ENCODE measurements at places on chromosomes 2 and 18. TPM values are rescaled to one million over a fixed set of nuclear protein-coding genes. Genes with fewer than 3 reads are reported as not detected.

GRCh38 chr2:191070276-191070675, 56.3 kb upstream of the STAT1 start:
- DNase-seq: no peak

GRCh38 chr2:32262105-32262504, 2.6 kb downstream of the NLRC4 start:
- no peak for DNase-seq

- DNase-seq: no peak
These were observed 528 bp upstream of the ATG16L1 start for GRCh38 chr2:233250985-233251305.

Gene ITPRIPL1
- 28.0 TPM for total RNA-seq

- DNase-seq: no peak
These were observed 449.3 kb downstream of the SLC4A3 start for GRCh38 chr2:220076734-220077133.

- DNase-seq: no peak
These were observed 5.3 kb upstream of the PLB1 start for GRCh38 chr2:28490558-28490957.

Gene GNAL
- 1.6 TPM for total RNA-seq

- no peak for DNase-seq
These were observed 111.6 kb downstream of the DTNA start for GRCh38 chr18:34821669-34822210.

DNA sequence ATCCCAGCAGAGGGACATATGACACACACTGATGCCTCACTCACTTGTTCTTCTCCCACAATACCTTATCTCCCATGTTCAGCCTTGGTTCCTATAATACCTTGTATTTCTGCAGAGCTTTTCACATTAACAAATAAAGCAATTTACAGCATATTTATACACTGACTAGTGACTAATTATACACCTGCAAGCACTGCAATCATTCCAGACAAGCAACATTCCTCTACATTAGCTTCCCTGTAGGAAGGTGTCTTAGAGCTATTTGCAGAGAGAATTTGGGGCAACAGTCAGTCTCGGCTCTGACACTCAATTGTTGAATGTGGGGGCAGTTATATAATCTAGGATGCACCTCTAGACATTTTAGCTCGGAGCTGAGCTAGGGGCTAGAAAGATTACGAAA, 9.5 kb upstream of the INSIG2 start:
- DNase-seq: no peak

- DNase-seq: no peak
These were observed 62.4 kb upstream of the TNP1 start for GRCh38 chr2:216922175-216922780.

DNA sequence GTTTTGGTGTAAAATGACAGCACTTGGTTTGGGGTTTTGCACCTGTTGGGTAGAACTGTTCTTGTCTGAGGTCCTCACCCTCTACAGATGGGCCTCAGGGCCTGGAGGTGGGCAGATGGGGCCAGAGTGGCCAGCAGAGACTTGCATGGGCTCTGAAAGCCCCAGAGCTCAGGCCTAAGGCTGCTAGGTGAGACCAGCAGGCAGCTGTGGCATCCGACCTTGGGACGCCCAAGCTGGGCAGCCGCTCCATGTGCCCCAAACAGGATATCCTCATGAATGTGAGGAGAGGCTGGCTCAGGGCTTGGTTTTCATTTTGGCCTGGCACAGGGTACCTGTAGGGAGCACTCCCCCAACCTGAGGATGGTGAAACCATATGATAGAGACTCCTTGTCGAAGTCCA, 38.3 kb downstream of the GBX2 start:
- DNase-seq: no peak

DNA sequence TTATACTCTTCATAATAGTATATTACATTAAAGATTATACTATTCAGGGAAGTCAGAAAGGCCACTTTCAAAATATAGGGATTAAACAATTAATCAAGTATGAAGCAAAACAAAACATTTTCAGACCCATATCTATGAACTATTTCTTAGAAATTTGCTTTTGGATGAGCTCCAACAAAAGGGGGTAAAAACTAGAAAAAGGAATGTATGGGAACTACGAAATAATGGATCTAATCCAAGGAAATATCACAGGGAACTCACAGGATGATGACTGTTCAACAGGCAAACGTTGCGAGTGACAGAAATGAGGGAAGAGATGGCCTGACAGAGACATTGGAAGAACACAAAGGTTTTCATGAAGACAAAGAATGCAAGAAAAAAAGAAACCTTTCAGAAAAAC, 27.9 kb downstream of the G6PC2 start:
- no peak for DNase-seq

DNA sequence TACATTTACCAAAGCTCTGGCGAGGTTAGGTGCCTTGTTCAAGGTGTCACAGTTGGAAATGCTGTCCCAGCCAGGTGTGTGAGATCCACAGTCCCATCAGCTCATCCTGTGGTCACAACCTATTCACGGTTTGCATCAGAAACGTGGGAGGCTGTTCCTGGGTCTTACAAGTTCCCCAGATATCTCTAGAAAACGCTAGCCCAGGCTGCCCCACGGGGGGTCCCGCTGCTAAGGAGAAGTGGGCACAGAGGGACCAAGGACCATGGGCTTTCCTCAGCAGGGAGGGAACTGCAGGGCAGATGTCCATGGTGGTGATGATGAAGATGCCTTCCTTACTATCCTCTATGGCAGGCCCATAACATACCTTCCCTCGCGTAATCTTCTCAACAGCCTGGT, 649 bp downstream of the FECH start:
- DNase-seq: peak; percentile 19

Gene KCNS3
- not detected for total RNA-seq

Gene MARCHF4
- total RNA-seq: not detected

DNA sequence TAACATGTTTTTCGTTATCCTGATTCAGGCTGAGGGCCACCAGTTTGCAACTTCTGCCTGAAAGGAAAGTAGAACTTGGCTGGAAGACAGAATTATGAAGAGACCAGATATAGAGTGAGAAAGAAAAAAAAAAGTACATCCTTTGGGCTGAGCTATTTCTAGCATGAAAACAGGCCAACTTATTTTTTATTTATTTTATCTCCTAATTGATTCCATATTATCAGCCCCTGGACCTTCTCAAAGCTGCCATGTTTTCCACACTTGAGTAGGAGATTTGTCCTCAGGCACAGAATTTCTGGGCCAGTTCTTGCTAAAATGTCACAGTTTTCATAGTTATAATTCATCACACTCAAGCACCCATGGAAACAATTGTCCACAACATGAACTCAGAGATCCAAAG, 586.8 kb upstream of the CNTNAP5 start:
- no peak for DNase-seq

DNA sequence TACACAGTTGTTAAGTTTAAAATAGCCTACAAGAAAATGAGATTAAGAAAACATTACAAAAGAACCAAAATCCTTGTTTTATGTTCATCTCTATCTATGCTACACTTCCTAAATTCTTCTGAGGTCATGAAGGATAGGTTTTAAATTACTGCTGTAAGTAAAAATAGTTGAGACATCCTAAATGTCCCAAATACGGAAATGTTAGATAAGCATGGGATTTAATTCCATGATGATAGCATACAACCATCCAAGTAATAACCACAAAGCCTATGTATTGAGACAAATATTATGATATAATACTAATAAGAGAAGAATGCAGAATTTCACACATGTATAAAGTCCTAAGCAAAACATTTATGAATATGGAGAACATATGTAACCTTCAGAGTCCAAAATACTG, 34.1 kb downstream of the PIEZO2 start:
- DNase-seq: no peak

Gene COPS9
- total RNA-seq: 73.1 TPM

DNA sequence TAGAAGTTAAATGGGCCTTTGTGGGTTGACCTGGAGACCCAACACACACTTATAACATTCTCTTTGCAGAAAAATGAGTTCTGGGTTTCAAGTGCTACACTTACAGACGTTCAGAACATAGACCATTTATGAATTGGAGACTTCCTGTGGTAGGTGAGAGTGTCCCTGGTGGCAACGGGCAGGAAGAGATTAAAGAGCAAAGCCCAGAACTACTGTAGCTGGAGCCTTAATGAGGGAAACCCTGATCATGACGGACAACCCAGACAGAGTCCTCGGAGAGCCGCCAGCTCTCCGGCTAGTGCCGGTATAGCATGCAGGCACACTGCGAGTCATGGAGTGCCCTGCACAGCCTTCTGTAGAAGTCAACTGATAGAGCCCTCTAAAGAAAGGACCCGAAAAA, 44.5 kb upstream of the RMDN2 start:
- no peak for DNase-seq

Gene SLC9A2
- total RNA-seq: not detected

- no peak for DNase-seq
These were observed 1324.1 kb upstream of the SLC39A10 start for GRCh38 chr2:194332799-194333490.

Gene PROKR1
- not detected for total RNA-seq

Gene SKOR2
- 0.30 TPM for total RNA-seq

DNA sequence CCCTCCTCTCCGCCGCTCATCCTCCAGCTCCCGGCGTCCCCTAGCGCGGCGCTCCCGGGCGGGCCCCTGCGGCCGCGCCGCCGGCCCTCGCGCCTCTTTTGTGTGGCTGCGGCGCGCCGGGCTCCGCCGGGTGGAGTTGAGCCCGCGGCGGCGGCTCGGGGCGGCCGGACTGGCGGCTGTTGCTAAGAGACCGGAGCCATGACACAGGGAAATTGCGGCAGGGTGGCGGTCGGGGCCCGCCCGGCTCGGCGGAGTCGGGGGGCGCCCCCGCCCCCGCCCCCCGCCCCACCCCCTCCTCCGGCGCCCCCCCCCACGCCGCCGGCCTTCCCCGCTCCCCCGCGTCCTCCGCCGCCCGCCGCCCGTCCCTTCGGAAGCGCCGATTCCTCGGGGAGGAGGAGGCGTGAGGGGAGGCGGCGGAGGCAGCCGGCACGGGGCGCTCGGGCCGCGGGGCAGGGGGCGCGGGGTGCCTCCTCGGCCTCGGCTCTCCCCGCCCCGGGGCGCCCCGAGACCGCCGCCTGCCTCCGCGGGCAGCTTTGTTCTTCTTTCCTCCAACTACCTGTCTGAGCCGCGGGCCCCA, at the start of gene TMEM200C:
TMEM200C (minus strand) TSS at position 224 of the 577 bp plus-strand sequence. CDS start 3,459 bp downstream, outside the sequence.
- peak; percentile 14 for DNase-seq

Gene ENOSF1
- total RNA-seq: 62.0 TPM

- peak; percentile 45 for DNase-seq
These were observed 21.8 kb downstream of the ATG4B start for GRCh38 chr2:241659150-241659739.

- no peak for DNase-seq
These were observed 434 bp upstream of the DUSP19 start for GRCh38 chr2:183078163-183078463.

GRCh38 chr2:239323447-239323846, 77.4 kb downstream of the HDAC4 start:
- DNase-seq: no peak

DNA sequence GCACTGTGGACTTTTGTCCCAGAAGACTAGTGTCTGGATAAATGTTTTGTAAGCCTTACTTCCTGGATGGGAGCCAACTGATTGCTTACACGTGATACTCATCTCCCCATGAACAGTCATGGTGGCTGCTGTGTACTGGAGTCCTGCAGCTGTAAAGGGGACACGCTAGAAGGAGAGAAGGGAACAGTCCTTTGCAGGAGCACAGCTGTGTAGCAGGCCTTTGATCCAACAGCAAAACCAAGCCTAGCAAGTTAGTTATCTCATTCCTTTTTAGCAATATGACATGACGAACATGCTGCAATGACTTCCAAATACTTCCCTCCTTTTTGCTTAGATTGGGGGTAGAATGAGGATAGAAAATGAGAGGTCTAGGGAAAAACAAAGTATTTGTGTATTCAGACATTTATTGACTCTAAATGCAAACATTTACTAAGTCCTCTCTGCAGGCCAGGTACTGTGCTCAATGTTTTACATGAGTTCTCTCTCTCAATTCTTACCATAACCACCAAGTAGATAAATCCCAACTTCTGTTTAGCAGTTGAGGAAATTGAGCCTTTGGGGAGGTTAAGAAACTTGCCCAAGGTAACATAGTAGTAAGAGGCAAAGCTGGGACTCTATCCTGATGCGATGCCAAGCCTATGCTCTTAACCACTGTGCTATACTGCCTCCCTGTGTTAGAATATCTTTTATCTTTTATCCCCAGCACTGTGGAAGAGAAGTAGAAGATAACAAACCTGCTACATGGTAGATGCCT, 55.4 kb upstream of the CD28 start:
- DNase-seq: no peak

Gene ETAA1
- 11.8 TPM for total RNA-seq

DNA sequence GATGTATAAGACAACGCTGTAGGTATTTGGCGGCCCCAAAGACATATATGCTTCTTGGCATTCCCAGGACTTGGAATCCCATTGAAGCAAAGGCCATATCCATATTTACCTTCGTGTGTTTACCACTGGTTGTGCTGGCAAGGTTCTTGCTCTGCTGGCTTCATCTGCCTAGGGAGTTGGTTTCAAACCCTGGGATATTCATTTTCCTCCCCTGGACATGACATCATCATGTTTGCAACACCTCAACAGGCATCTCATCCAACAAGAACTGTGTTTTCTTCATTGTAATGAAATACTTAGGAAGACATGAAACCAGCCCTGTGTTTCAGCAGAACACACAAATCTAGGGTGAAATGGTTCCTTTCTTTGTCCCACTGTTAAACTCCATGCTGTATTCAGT, 77.9 kb upstream of the PHLPP1 start:
- DNase-seq: no peak

DNA sequence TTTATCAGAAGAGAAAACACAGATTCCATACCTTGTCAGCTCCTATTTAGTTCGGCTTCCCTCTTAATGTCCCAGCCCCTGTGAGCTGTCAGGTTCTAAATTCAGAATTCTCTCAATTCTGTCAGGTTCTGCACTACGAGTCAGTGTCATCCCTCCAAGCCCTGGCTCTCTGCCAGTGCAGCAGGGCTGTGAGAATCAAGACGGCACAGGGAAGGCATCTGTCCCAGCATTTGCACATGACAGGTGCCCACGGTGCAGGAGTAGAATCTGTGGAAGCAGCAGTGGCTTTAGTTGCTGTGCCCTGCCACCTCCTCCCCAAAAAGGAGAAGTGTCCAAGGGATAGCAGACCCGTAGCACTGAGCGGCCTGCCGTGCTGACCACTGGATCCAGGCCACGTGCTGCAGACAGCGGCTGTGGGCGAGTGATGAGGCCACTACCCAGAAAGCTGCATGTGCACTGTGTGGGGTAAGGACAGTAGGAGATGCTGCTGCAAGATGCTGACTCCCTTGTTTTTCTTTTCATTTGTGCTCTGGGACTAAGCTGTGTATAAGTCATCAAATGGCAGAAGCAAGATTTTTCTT, 12.8 kb downstream of the RBFA start:
- no peak for DNase-seq

Gene OTOS
- not detected for total RNA-seq

DNA sequence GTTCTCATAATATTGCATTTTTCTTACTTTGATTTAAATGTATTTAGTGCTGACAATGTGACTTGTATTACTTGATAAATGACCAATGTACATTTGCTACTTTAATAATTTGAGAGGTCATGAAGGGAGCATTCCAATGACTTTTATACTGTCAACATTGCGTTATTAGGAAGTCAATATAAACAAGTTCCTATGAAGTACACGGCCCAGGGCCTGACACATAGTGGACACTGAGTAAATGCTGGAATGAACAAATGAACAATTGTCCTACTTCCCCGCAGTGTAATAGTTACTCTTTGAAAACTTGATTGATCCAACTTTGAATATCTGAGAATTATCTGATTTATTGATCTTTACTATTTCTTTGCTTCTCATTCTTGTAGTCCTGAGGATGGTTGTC, 47.3 kb downstream of the PKP4 start:
- no peak for DNase-seq

- DNase-seq: no peak
These were observed 243.6 kb downstream of the IRS1 start for GRCh38 chr2:226556050-226556449.

- DNase-seq: no peak
These were observed 70.0 kb upstream of the SP3 start for GRCh38 chr2:174035117-174035635.

All from activated T-cell treated with anti-CD3 and anti-CD28 coated beads, Interleukin-2, amount 50 U/mL, for 72 hours (primary cell).